ENCODE measurements at places on chromosomes 3 and 15.

DNA sequence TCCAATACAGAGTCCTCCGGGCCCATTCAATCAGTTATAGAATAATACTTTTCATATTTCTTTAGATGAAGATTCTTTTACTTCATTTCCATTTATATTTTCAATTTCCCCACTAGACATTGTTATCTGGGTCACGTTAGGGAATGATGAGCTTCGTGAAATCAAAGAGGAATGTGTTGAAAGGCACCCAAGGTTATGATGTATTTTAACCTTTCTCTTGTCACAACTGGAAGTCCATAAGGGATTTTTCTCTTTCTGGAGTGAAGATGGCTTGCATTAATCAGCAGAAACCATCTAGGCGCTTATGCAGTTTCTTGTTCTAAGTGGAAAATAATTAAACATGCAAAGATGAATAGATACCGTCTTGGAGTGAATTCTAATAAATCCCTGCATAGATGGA lies 180.5 kb downstream of the FEZF2 start:
- DNase-seq: no peak

DNA sequence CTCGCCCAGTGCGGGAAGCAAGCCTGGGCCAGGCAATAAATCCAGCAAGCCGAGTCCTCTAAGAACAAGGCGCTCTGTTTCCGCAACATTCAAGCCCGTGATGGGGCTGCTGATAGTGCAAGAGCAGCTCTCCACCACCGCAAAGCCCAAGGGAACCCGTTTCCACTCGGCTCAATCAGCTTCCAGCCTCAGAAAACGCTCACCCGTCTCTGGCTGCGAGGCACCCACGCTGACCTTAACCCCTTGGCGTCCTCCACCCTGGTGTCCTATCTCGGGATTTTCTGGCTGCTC lies 17.8 kb downstream of the SPATA12 start:
- peak; percentile 66 for DNase-seq

- DNase-seq: no peak
Observed at GRCh38 chr3:182567700-182568099, 225.6 kb upstream of the ATP11B start.

GRCh38 chr15:68634122-68634482 lies 55.3 kb downstream of the CORO2B start:
- DNase-seq: no peak

DNA sequence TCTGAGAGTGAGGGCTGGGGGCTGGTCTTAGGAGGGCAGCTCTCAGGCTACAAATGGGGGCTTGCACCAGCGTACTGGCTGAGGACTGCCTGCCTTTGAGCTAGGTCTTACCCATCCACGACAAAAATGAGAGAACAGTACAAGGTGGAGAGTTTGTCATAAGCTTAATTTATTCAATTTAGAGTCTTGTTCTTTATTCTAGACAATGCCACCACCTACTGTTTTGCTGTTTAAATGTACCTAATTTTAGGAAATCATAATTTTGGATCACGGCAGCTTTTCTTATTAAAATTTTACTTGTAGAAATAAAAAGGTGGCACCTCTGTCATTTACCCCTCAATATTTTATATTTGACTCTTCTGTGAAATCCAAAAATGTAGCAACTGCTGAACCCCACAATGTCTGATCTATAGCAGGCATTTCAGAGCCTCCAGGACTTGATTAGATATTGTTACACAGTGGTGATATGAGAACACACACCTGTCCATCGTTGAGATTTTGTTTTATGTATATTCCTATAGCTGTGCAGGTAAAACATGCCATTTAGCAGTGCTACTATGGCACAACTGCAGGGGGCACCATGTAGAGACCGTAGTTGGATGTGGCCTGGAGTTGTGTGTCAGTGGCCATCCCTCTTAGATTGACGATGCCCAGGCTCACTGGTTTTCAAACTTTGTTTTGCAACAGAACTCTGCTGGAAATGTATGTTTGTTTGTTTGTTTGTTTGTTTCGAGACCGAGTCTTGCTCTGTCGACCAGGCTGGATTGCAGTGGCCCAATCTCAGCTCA lies 88.6 kb downstream of the SLCO3A1 start:
- DNase-seq: no peak

DNA sequence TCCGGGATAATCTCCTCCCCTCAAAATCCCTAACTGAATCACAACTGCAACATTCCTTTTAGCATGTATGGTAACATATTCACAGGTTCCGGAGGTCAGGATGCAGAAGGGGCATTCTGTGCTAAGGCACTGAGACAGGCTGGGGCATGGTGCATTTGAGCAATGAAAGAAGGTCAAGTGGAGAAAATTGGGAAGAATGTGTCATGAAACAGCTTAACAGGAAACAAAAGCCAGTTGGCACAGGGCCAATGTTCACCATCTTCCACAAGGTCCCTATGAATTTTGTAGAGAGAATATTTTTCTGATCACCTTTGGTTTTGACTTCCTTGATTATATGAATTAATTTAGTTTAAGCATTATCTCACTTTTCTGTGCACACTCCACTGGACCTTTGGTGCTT lies 587.7 kb upstream of the NR2F2 start:
- DNase-seq: no peak

DNA sequence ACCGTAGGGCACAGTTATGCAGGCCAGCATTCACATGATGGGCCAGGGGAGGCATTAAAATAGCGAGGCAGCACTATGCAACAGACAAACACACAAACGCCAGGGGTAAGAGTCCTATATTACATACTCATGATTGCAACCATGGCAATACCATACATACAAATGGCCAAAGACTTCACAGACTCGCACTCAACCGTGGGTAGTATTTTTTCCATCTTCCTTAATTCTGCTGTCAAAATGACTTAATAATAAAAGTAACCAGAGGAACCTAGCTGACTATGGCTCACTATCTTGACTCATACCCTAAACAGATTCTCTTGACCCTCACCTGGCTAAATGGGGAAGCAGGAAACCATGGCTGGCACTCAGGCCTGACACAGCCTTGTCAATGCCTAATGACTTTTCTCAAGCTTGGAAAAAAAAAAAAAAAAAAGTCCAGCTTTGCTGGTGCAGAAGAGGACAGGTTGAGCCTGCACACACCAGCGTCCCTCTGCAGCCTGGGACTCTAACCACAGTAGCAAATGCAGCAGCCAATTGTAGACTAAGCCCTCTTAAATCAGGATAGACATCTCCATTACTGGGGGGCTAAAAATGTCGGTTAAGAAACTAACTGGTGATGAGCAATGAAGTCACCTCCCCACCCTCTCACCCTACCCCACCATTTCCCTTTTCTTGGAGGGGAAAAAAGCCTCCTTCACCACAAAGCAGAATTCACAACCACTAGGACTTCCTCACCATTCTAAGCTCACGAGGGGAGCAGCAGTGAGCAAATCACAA lies 23.1 kb downstream of the CCDC12 start:
- no peak for DNase-seq

GRCh38 chr3:79009861-79010260 lies 757.9 kb downstream of the ROBO1 start:
- DNase-seq: no peak

DNA sequence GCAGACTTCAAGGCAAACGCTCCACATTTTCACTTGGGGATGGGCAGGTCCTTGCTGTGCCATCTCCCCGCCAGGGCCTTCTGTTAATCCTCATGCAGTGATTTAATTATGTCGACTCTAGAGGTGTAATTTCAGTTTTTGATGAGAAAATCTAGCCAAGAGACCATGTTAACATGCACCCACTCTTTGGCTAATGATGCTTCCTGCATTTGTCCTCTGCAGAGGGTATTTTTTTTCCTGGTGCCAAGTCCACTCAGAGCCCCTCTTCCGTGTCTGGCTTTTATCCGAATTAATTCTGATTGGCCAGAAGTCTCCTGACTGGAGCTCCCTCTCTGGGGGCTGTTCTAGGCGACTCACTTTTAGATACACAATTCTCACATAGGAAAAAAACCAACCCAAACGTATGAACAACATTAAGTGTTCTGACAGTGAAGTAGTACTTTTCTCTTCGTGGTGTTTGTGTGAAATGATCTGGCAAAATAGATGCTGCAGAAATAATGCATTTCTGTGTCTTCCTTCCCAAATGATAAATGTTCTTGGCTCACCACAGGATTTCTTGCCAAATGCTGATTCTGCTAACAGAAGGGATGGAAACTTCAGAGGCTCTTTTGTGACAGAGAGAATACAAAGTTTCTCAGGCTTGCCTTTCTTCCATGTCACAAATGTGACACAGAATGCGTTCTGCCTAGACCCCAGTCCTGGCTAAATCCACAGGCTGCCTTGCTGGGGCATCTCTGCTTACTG lies 190.0 kb downstream of the CACNA2D3 start:
- DNase-seq: no peak

GRCh38 chr15:69797051-69797595 lies 300.6 kb downstream of the TLE3 start:
- DNase-seq: no peak

DNA sequence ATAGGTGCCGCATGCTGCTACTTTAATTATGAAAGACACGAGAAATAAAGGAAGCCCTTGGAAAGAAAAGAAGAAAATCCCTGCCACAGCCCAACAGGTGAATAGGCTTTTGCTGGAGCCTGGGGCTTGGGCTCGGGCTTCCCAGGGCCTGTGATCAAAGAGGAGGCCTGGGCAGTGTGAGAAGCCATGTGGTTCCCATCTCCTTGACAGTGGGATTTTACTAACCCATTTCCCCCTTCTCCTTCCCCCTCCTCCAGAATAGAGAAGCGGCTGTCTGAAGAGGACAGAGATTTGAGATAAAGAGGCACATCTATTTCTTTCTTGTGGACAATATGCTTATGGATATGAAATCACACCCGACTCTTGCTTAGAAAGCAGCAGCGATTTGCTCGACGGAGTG lies 369.1 kb downstream of the MCTP2 start:
- DNase-seq: no peak

DNA sequence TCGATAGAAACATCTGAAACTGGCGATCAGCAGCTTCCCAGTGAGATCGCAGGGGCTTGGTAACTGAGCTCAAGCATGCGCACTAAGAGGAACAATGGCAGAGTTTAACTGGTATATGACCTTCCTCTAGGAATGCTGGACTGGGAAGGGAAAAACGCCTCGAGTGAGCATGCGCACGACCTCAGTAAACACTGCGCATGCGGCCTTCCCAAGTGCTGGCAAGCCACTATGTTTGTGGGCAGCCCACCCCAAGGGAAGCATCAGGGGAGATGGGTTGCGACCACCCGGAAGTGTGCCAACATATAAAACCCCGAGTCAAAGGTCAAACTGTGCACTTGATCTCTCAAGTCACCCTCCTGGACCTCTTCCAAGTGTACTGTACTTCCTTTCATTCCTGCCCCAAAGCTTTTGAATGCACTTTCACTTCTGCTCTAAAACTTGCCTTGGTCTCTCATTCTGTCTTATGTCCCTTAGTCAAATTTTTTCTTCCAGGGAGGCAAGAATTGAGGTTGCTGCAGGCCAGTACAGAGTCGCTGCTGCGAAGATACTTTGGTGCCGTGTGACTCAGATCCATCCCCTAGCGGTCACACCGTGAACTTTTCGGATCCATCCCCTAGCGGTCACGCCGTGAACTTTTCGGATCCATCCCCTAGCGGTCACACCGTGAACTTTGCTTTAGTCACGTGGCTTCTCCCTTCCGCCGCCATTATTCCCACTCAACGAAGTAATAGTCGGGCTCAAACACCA lies 243.3 kb downstream of the FAM43A start:
- no peak for DNase-seq

DNA sequence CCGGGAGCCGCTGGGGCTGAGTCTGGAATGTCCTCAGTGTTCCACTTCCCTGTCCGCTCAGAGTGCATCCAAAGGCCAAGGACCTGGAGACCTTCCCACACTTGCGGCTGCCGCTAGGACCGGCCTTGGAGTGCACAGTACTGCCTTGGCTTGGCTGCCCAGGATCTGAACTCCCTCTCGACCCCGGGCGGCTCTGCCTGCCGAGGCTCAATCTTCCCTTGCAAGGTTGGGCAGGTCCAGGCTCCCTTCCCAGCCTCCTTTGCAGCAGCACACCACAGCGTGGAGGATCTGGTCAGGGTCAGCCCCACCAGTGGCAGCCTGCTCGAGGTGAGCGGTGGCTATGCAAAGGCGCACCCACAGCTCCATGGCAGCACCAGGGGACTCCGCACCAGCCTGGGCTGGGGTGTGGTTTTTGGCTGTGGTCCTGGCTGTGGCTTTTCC lies 69.2 kb downstream of the PLXNA1 start:
- DNase-seq: peak; percentile 44

- no peak for DNase-seq
Observed at GRCh38 chr15:52291204-52291603, 4.4 kb downstream of the MYO5C start.

- DNase-seq: no peak
Observed at GRCh38 chr15:58684751-58685150, 64.8 kb downstream of the ADAM10 start.

GRCh38 chr3:114554731-114555130 lies 260.9 kb downstream of the TIGIT start:
- DNase-seq: no peak

GRCh38 chr3:116842254-116842957 lies 132.8 kb downstream of the TUSC7 start:
- no peak for DNase-seq

- peak; percentile 68 for DNase-seq
Observed at GRCh38 chr3:30693470-30694120, 87.2 kb downstream of the TGFBR2 start.

- no peak for DNase-seq
Observed at GRCh38 chr3:4996771-4997291, 17.6 kb downstream of the BHLHE40 start.

DNA sequence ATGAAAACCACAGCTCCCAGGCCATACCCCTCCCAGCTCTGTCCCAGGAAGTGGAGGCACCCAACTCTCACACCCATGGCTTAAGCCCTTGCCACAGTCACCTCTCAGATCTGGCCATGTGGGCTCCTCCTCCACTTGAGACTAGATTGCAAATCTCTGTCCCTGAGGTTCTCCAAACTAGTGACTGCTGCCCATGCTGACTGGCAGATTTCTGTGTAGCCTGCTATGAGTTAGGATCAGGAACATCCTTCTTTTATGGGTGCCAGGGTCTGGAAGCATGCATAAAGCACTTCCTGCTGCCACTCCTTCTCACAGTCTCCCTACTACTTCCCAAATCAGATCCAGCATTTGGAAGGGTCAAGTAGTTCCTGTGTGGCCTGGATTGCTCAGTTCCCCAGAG lies 59.6 kb upstream of the GOLIM4 start:
- no peak for DNase-seq

- no peak for DNase-seq
Observed at GRCh38 chr3:127908951-127909350, 6.1 kb upstream of the KBTBD12 start.

GRCh38 chr15:29518442-29518841 lies 248.8 kb upstream of the NSMCE3 start:
- DNase-seq: no peak

DNA sequence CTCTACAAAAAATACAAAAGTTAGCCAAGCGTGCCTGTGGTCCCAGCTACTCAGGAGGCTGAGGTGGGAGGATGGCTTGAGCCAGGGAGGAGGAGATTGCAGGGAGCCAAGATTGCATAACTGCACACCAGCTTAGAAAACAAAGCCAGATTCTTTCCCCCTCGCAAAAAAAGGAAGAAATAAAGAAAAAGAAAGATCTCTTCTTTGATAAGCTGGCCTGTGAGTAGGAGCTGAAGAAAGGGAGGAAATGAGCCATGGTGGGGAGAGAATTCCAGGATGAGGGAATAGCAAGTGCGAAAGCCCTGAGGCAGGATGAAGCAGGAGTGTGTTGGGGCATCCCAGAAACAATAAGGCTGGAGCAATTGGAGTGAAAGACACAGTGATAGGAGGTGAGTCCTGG lies 24.5 kb upstream of the TOP2B start:
- no peak for DNase-seq
